ENCODE measurements at places on chromosomes 12 and 14. TPM values are rescaled to one million over a fixed set of nuclear protein-coding genes. Genes with fewer than 3 reads are reported as not detected.

DNA sequence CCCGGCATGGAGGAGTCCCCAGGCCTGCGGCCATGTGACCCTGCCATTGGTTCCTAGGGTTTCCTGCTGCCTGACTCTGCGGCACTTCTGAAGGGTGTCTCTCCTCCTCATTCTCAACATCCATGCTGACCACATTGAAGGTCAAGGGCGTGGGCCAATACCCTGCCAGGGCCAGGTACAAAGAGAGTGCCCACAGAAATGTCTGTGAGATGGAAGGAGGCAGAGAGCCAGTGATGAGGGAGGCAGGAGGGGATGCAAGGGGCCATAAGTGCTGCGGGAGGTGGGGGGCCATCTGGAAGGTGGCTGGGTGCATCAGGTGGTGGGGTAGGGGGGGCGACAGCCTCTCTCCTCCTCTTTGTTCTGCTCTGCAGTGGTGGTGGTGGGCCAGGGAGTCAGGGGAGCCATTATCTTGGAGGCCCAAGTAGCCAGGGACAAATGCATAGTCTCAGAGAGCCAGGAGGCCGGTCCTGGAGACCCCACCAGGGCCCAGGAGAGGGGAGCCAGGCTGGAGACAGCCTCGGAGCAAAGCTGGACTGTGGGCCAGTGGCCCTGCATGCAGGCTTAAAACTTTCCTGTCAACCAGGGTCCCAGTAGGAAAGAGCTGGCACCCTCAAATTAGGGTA is 13.0 kb upstream of the CDC42BPB start:
- DNase-seq: no peak

LTBR gene
- total RNA-seq: 219 TPM

LMNTD1 gene
- total RNA-seq: 0.08 TPM

GRCh38 chr14:105492971-105493871 is 2.2 kb downstream of the TEDC1 start:
- no peak for DNase-seq

NANOG gene
- total RNA-seq: not detected

- DNase-seq: peak; percentile 67
These were observed 57.6 kb downstream of the NCOR2 start for GRCh38 chr12:124509676-124510300.

- no peak for DNase-seq
These were observed 16.4 kb upstream of the LTBP2 start for GRCh38 chr14:74628418-74628817.

DNA sequence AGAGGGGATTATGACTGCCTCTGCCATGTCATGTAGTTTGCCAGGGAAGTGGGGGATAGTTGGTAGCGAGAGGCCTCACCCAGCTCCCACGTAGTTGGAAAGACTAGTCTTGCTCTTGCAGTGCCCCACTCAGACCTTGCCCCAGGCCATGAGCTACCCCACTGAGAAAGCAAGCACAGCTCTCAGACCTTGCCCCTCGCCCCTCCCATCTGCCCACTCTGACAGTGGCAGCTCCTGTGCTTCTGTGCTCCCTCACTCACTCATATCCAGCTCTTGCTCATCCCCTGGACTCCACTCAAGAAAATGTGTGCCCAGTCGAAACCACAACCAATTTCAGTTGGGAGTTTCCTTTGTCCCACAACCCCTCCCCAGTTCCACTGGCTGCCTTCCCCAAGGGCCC is 55.5 kb upstream of the BDKRB2 start:
- DNase-seq: no peak

GRCh38 chr12:38664661-38665269 is 240.6 kb downstream of the CPNE8 start:
- no peak for DNase-seq

GRCh38 chr12:80087486-80088213 is 11.7 kb upstream of the OTOGL start:
- no peak for DNase-seq

KRT77 gene
- not detected for total RNA-seq

SERPINA4 gene
- total RNA-seq: not detected

DNA sequence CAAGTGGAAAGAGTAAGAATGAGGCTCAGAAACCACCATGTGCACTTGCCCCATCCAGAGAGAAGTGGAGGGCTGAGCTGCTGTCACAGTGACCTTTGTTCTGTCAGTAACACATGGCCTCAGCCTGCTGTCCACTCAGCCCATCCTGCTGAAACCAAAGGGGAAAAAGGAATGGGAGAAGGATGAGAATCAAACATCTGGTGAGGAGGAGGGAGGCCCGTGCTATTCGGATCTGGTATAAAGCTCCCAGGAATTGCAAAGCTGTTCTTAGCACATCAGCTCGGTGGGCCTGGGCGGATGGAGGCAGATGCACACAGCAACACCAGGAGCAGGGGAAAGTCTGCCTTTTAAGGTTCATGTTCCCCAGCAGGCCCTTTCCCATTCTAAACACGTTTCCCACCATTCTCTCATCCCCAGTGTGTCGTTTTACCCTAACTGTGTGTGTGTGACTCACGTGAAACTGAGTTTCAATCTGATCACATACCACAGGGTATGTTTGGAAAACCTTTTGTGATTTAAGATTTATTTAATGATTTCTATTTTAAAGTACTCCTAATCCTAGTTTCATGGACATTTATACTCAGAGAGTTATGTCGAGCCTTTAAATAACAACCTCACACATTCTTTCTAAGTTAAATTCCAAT is 36.8 kb downstream of the RTRAF start:
- no peak for DNase-seq

DNA sequence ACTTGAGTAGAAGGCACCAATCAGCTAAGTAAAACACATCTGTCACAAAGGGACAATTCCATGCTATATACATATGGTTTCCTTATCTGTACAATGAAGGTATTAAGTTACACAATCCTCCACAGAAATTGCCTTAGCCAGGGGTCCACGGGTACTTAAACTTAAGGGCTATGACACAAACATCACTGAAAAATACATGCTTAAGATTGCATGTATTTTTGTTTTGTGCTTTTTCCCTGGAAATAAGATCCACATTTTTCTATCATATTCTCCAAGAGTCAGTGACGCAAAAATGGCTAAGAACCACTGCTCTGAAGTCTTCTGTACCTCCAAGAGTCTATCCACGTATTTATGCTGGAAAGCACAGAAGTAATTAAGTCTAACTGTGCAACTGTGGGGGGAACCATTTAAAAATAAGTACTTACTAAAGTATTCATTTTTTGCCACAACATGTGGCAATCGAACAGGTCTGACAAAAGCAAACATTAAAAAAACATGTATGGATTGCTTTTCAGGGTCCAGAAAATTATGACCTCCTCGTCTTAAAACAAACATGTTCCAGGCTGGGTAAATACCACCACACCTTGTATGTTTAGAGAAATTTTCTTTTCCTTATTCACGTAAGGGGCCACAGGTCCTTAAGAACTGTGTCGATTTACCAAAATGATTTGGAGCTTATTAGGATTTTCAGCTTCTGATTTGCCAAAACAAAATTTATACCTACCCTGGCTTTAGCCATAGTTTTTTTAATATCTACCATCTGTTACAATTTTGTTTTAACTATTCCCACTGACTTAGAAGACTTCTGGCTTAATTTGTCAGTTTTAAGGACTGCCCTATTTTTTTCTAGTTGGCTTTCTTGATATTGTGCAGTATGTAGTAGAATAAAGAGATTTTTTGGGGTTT is 2.8 kb downstream of the SLC38A2 start:
- DNase-seq: no peak

CELA1 gene
- total RNA-seq: not detected

DNA sequence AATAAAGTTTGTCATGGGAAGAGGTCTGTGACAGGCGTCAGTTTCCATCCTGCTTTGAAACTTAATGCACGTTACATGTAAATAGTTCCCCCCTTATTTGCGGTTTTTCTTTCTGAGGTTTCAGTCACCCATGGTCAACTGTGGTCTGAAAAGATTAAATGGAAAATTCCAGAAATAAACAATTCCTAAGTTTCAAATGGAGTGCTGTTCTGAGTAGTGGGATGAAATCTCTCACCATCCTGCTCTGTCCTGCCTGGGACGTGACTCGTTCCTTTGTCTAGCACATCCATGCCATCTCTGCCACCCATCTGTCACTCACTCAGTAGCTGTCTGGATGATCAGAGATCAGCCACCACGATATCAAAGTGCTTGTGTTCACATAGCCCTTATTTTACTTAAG is 51.3 kb upstream of the DICER1 start:
- no peak for DNase-seq

PTPRB gene
- total RNA-seq: 4.7 TPM

- DNase-seq: no peak
These were observed 45.5 kb downstream of the SLC38A6 start for GRCh38 chr14:61026526-61026925.

FAIM2 gene
- total RNA-seq: not detected

UNC119B gene
- 29.4 TPM for total RNA-seq

- DNase-seq: no peak
These were observed at the start of gene MDGA2 for GRCh38 chr14:47675466-47676314. Gene MDGA2 (minus strand): TSS chr14:47675605.

ADCY4 gene
- 4.0 TPM for total RNA-seq

DNA sequence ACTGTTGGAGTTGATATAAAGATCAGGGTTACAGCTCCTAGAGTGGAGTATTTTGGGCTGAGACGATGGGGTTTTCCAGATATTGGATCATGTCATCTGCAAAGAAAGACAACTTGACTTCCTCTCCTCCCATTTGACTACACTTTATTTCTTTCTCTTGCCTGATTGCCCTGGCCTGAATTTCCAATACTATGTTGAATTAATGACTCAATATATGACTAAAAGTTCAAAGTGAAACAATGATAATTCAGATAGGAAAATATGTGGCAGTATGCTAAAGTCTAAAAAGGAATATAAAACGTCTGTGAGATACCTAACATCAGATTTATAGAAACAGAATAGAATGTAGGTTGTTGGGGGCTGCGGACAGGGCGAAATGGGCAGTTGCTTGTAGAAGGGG is 72.2 kb downstream of the BHLHE41 start:
- no peak for DNase-seq

GCN1 gene
- 78.4 TPM for total RNA-seq

GRCh38 chr14:20630340-20631022 is 11.0 kb downstream of the OR6S1 start:
- DNase-seq: no peak

ZNF385A gene
- 11.6 TPM for total RNA-seq

Data from kidney epithelial cell (primary cell).